ENCODE measurements at places on chromosomes 2 and 18.

DNA sequence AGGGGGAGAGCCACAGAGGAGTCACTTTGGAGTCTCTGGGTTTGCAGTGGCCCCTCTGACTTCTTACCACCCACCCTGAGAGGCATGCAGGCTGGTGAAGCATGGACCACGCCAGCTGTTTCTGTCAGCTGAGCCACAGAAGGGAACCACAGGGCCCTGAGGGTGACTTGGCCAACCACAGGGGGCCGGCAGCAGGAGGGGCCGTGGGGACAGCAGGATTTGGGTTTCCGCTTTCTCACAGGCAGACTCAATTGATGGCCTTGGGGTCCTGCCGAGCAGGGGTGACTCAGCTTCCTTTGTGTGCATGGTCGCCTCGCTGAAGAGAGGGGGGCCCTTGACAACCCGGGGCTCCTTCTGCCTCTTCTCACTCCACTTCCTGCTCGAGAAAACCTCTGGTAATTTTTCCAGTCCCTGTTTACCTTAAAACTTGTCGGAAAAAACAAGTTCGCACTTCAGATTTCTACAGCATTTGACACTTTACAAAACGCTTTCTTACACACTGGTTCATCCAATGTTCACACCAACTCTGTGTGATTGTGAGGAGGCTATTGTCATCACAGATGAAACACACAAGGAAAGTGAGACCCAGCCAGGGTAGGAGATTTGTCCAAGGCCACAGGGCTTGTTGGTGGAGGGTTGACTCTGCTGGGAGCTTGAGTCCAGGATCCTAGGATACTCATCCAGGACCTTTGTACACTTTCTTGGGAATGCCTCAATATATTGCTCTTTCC, 311.2 kb downstream of the LPIN1 start:
- DNase-seq: no peak

DNA sequence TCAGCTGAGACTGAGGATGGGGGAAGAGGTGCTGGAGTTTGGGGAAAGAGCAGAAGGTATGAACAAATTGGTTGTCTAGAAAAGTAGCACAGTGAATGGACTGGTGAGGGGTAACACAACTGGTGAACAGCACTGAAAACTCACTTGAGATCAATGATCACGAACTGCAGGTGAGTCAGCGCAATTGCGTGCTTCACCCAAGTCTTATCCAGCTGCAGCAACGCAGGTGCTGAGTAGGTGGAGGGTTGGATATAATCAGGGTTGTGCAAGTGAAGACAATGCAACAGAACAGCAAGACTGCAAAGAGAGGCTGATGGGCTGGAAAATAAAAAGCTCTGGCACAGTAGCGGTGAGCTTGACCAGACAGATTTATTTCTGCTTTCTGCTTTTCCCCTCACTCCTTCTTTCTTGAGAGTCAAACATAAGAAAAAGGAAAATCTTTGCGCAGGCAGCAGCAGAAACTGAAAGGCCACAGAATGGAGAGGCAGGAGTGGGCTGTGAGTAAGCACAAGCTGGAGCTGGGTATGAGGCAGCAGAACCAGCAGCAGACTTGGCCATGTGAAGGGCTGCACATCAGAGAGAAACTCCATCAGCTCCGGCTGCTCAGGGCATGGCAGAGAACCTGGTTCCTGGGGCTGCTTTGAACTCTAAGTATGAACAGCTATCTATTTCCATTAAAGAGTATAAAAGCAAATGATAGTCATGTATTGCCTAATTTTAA, 99.4 kb upstream of the ARL5A start:
- no peak for DNase-seq

GRCh38 chr18:45464619-45465018, 150.7 kb upstream of the SLC14A2 start:
- DNase-seq: no peak

DNA sequence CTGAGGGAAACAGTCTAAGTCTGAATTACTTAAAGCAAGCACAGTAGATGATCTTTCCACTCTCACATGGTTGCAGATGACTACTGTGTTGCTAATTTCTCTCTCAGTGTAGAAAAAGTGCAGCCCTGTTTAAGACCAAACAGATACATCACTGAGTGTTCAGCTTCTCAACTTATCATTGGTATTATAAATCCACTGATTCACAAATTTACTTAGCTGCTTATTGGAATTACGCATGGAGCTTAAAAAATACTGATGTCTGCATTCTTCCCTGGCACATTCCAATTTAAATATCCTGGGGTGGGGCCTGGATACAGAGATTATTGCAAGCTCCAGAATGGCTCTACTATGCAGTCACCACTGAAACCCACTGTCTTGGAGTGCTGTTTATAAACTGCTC, 411.2 kb downstream of the RND3 start:
- no peak for DNase-seq

- DNase-seq: no peak
Observed at GRCh38 chr2:65161551-65162100, 31.7 kb upstream of the RAB1A start.

- DNase-seq: no peak
Observed at GRCh38 chr2:216802516-216803215, 57.2 kb downstream of the TNP1 start.

DNA sequence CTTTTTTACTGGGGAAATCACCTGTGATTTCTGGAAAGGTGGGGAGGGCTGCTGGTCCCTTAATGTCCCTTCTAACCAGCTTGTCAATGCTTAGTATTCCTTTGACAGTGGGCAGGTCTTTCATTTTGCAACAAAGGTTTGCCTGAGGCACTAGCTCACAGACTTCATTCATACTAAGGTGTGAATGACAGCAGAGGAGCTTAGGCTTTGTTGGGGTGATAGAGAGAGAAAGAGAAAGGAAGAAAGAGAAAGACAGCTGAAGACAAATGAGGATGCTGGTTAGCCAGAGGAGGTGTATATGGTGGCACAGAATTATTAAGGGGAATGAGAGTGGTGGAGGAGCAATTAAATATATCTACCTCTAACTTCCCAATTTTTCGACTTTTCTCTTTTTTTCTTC, 28.9 kb upstream of the GTF2A1L start:
- DNase-seq: no peak

DNA sequence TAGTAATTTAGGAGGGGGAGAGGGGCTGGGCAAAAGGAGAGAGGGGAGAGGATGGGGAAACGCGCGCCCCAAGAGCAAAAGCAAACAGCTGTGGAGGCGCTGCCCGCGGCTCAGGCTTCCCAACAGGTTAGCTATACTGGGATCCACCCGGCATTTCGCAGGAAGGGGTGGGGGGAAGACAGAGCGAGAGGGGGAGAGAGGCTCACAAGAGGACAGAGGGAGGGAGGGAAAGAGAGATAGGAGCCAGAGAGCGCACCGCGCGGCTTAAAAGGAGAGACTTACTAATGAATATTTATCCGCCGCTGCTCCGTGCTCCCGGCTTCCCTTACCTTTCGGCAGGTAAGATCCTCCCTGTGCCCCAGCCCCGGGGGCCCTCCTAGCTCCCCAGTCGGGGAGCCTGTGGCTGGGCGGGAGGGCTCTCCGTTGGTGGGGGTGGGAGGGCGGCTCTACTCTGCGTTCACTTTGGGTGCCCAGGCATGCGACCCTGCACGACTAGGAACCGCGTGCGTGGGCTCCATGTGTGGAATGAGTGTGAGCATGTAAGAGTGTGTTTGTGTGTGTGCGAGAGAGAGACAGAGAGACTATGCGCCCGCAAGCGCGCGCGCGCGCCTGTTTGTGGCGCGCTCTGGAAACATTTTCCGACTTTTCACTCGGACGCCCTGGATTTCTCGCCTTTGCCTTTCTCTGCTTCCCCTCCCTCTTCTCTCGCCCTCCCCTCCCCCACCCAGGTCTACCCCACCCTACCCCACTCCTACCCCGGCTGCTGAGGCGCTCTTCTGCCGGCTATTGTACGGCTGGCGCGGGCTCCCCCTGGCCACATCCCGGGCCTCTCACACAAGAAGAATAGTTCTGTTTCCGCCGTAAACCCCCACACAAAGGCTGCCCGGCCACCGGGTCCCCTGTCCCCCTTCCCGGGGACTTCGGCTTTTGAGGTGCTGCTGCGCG, 7.2 kb upstream of the SIX3 start:
- peak; percentile 30 for DNase-seq

GRCh38 chr2:30191819-30192271, 39.5 kb upstream of the LBH start:
- DNase-seq: no peak

- DNase-seq: no peak
Observed at GRCh38 chr18:24819141-24819890, 358.9 kb downstream of the HRH4 start.

GRCh38 chr2:30106543-30106942, 40.3 kb upstream of the YPEL5 start:
- no peak for DNase-seq

GRCh38 chr2:199973703-199974102, 18.3 kb downstream of the MAIP1 start:
- no peak for DNase-seq

DNA sequence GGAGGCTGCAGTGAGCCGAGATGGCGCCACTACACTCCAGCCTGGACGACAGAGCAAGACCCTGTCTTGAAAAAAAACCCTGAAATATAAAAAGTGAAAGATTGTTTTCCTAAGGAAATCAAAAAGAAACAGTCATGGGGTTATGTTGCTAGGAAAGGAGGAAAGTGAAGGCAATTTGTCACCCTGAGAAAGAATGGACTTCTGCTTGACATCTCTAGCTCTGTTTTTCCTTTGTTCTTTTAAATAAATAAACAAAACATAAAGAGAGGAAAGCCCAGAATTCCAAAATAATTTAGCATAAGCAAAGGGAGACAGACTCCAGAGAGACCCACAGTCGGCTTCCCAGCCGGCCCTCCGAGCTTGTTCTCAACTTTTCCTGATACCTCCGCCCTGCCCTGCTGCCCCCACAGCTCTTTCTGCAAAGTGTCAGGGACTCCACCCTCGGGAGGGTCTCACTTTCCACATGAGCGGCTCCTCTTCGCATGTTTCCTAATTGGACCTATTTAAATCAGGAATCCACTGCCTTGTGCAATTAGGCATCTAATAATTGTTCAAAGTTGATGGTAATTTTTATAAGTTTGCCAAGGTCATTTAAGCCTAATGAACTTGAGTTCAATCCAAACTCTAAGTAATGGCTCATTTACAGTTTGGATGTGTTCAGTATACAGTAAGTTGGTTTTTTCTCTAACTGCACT, 49.8 kb upstream of the COPS8 start:
- no peak for DNase-seq

GRCh38 chr2:149630445-149630844, 42.9 kb upstream of the MMADHC start:
- no peak for DNase-seq

DNA sequence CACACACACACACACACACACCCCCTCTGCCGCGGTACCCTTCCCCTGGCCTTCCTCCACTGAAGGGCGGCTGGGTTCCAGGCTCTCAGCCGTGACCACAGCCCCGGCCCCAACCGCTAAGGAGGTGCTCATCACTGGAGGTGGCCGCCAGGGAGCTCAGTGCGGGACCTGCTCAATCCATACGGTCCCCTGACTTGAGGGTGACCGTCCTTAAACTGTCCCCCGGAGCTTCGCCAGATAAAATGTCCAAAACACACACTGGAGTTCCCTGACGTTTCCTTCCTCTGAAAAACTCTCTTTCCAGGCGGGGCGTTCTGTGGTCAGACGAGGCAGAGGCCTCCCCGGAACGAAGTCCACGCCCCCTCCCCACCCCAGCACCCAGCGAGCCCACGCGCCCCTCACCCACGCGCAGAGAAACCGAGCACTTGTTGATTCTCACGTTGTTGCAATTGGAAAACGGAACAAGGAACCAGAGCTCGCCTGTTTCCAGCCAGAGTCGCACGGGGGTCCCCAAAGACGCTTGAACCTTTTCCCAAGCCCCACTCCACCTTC, 1.4 kb downstream of the MBP start:
- DNase-seq: peak; percentile 81

GRCh38 chr2:218017211-218018053, 14.6 kb upstream of the TNS1 start:
- no peak for DNase-seq

DNA sequence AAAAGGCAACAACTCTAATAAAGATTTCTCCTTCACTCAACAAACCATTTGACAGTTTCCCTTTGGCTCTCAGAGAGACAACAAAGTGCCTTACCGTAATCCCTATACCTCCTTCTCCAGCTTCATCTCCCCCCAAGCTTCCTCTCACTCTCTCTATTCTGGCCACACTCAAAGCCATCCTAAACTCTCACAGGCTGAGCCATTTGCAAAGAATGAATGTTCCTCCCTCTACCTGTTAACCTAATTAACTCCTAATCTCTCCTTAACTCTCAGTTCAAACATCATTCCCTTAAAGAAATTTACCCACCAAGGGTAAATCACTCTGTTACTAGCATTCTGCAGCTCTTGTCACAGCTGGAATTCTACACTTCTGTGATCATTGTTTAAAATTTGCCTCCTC, 38.2 kb downstream of the GFPT1 start:
- no peak for DNase-seq

DNA sequence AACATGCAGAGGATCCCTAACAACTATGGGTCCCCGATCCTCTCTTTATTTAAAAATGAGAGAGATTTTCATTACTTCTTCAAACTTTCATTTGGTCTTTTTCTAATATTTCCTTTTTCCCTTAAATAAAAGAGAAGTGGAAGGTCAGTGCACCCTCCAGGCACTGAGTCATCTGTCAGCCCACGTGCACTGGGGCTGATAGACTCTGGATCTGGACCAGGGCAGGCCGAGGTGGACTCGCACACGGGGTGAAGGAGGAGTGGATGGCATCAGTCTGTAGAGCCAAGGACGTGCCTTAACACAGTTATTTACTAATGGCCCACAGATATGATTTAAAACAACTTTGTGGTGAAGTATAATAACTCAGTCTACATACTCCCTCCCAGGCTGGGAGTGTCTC, 214.4 kb upstream of the TMEM200C start:
- DNase-seq: no peak

DNA sequence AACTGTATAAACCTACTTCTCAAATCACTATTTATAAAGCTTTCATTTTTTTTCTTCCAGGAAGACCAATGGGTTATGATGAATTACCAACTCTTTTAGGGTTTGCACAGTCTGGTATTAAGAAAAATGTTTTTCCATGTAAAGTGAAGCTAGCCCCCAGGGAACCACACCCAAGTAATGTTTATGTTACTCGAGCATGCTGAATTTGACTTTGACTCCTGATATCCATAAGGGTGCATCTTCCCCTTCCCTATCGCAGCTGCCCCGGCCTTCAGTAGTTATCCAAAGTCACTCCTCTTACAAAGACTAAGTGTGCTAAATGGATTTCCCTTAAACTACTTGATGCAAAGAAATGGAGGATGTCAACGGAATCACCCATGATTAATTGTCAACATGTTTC, 21.7 kb downstream of the KCTD18 start:
- no peak for DNase-seq

- no peak for DNase-seq
Observed at GRCh38 chr2:220510668-220511067, 883.2 kb downstream of the SLC4A3 start.

DNA sequence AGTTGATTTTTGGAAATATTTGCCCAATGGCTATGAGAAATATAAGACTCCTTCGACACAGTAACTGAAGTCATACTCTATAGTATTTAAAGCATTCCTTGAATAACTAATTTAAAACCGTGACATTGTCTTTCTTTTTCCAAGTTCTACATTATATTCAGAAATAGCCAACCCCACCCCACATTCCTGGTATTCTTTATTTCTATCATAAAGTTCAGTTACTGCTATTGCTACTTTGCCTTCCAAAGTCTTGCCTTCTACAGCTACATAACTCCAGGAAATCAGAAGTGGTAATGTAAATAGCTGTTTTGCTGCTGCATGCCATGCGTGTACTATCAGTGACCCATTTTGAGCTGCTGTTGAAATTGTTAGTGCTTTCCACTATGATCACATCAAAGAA, 45.1 kb upstream of the SETBP1 start:
- no peak for DNase-seq

Measured in activated effector memory CD4-positive, alpha-beta T cell treated with anti-CD3 and anti-CD28 coated beads, Interleukin-2, amount 50 U/mL, for 16 hours (primary cell).